Activated CD8-positive, alpha-beta memory T cell treated with anti-CD3 and anti-CD28 coated beads, Interleukin-2, amount 50 U/mL, for 48 hours (primary cell): ENCODE measurements at places on chromosomes 13 and 19.

DNA sequence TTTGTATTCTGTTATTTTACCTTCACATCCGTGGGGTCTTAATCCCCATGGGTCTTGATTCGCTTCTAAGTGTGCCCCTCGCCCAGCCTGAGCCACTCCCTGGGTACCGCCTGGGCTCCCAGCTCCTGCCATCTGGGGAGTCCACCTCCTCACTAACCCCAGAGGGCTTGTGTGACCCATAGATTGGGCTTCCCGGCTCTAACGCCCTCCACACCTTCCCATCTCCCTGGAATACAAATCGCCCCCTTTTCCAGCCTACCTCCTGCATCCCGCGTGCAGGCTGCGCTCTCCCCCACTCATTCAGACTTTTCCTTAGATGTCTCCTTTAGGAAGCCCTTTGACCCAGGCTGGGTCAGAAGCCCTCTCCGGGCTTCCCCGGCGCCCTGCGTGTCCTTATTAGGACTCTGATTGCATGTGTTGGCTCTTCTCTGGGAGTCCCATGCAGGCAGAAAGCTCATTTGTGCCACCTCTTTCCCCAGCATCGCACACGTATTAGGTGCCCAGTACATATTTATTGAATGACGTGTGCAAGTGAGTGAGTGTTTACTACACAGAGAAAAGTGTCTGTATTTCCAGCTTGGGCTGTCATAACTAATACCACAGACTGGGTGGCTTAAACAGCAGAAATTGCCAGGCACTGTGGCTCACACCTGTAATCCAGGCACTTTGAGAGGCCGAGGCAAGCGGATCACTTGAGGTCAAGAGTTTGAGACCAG lies 757 bp downstream of the CCDC124 start:
- no peak for DNase-seq

DNA sequence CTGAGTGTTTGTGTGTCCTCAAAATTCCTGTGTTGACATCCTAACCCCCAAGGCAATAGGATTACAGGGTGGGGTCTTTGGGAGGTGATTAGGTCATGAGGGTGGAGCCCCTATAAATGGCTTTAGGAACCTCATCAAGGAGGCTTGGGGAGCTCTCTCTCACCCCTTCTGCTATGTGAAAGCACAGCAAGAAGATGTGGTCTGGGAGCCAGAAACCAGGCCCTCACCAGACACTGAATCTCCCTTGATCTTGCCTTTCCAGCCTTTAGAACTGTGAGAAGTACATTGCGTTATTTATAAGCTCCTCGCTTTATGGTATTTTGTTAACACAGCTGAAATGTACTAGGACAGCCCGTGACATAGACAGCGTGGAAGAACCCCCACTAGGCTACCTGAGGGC lies 712.0 kb upstream of the SGCG start:
- DNase-seq, result no peak

DNA sequence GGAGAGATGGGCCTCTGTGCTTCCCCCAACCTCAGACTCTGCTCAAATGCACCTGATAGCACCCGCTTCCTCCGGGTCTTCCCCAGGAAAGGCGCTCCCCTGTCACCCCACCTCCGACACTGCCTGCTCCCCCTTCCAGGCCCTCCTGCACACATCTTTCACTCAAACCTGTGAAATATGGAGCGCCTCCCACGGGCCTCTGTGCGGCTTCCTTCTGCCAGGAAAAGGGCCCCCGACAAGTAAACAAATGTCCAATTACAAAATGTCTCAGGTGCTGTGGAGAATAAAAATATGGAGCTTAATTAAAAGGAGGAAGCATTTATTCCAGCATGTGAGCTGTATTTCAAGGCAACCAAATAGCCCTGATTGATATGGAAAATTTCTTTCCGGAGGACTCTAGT lies 15.6 kb upstream of the CCNE1 start:
- DNase-seq, result no peak

DNA sequence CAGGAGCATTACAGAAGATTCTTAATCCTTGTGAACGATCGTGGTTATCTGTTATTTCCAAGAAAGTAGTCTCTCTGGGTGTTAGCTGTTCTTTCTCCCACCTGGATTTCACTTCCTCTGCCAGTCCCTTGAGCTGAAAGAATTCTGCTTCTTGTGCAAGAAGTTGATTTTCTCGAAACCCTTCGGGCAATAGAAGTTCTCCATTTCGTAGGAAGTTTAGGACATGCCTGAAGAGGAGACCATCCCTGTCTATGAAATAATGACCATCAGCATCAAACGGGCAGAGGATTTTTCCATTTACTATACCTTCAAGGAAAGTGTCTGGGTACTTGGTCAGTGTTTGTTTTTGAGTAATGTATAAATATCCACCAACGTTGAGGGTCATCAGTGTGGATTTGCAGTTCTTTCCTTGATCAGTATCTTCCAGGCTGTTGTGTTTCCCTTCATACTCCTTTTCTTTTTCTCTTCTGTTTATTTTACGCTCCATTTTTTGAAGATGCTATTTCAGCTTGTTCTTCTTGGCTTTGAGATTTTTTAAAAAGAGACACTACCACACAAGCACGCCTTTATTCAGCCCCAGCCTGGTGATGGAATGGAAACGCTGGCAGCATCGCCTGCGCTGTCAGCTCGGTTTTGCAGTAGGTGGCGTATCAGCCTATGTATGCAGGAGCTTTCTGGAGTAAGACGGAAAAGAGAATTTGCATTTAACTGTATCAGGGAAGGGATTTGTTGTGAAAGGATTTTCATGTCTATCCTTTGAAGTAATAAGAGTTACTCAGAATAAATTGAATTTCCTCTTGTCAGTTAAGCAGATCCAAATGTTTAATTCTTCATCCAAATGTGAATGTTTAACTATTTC lies 6.5 kb downstream of the KCTD4 start:
- DNase-seq, result no peak

- DNase-seq, result no peak
These were observed 2.4 kb downstream of the CLN5 start for GRCh38 chr13:76994281-76994680.

DNA sequence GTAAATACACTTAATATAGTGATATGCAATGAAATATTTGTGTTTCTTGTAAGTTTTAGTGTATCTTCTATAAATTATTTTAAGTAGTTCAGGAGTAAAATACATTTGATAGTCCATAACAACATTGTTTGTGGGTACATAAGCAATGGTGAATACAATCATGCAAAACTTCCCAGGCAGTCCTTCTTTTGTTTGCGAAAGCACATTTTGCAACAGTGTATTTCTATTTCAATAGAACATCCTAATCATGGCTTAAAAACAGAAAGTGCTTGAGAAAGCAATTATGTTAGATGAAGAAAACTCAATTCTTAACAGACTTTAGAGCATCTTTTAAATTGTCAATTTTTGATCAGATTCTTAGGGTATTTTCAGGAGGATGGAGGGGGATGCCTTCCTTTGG lies 155.6 kb downstream of the POSTN start:
- DNase-seq, result no peak

DNA sequence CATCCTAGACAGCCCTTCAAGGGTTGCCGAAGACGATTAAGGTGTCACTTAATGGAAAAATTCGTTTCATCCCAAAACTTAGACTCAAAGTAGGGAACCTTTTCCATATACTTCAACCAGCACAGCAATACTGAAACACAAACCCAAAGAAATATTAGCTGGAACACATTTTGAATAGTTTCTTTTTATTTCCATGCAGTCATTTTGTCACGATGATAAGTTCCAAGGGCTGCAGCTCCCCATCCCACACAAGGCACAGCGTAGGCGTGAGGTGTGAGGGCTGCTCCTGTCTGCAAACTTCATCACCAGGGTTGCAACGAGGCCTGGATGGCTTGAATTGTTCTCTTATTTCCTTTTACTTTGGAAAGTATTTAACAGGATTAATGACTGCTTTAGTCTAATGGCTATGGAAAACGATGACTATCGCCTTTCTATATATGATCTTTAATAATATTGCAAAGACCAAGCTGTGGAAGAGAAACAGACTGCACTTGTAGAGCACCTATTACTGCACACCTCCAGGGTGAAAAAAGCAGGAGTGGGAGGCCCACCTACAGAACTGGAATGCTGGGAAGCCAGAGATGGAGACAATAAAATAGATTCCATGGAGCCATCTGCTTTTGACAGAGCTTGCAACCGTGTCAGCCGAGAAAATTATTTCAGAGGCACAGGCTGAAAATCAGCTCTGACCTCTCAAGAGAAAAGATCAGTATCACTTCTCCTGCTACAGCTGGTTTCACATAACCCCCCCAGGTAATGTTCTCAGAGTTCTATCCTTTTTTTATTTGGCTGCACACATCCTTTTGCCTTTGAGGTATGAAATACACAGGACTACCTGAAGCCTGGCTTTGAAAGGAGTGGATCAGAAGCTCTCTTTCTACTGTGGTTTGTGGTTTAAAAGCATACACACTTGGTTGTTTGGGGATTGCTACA lies 274.5 kb upstream of the NBEA start:
- no peak for DNase-seq

- DNase-seq, result peak; percentile 99
These were observed 9.1 kb downstream of the MAST1 start for GRCh38 chr19:12847159-12848139.

DNA sequence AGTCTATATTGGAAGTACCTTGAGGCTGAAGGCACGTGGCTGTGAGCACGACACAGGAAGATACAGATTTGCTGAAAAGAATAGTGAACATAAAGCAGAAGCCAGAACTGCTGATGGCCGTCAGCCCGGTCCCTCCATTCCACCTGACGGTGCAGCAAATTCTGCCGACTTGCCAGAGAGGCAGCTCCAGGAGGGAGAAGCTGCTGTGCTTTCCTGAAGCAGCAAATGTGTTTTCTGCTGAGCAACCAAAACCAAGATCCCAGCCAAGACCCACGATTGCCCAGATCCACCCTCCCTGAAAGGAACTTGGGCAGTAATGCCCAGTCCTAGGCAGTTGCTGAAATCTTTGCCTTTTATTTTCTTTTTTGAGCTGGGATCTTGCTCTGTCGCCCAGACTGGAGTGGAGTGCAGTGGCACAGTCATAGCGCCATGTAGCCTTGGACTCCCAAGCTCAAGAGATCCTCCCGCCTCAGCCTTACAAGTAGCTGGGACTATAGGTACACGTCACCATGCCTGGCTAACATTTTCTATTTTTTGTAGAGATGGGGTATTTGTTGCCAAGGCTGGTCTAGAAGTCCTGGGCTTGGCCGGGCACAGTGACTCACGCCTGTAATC lies 7.0 kb upstream of the RCN3 start:
- no peak for DNase-seq

DNA sequence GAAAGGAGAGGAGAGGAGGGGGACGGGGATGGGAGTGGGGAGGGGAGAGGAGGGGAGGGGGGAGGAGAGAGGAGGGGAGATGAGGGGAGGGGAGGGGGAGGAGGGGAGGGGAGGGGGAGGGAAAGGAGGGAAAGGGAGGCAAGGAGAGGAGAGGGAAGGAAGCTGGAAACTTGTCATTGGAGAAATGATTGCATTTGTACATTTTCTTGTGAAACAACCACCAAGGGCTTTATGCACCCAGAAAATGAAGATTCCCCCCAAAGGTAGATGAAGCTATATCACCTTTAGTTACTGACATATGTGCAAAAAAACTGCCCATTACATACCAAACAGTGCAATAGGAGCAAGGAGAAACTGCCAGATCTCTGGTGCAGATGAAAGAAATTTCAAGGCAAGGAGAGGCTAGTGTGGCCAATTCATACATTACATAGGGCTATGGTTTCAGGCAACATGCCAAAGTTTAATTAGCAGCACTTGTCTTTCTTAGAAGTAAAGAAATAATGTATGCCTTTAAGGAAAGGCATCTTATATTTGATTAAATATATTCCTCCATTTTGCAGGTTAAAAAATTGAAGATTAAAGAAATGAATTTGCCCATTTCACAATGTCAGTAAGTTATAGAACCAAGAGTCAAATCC lies 49.5 kb upstream of the STK24 start:
- no peak for DNase-seq

- no peak for DNase-seq
These were observed 29.7 kb downstream of the NKPD1 start for GRCh38 chr19:45130888-45131615.

- DNase-seq, result no peak
These were observed 22.4 kb upstream of the MATK start for GRCh38 chr19:3808420-3809143.

GRCh38 chr13:68081061-68081460 lies 850.9 kb upstream of the PCDH9 start:
- DNase-seq, result no peak

- no peak for DNase-seq
These were observed 144.3 kb upstream of the FREM2 start for GRCh38 chr13:38542601-38543000.

- no peak for DNase-seq
These were observed 232.0 kb upstream of the SPRY2 start for GRCh38 chr13:80572923-80573316.

DNA sequence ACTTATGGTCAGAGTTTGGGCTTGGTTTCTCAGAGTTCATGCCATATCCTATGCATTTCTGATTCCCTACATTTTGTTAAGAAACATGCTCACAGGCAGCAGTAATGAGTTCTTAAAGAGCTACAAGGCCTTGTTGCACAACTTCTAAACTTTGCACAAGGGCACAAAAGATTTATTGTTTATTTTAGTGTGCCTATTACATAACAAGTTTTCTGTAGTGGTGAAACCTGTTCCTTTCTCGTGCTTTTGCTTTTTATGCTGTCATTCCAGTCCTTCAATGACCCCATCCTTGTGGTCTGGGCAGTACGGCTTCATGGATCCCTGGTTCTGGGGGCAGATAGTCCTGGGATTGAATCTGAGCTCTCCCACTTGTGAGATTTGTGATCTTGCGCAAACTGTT lies 17.8 kb downstream of the ZNF507 start:
- DNase-seq, result no peak

GRCh38 chr19:28309070-28309469 lies 903.9 kb downstream of the UQCRFS1 start:
- DNase-seq, result no peak

DNA sequence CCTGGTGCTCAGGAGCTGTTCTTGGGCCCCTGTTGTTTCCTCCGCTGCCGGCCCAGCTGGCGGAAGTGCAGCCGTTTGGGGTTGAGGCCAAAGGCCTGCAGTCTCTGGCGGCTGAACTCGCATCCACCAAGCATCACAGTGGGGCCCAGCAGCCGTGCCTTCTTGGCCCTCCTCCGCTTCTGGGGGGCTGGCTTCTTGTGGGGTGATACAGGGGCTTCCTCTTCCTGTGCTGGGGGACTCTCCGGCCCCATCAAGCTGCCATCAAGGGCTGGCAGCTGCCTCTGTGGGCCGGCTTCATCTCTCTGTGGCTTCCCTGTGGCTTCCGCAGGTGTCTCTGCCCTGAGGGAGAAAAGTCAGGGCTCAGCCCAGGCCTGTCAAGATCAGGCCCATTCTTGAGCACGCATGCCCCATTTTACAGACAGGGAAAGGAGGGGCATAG lies 10.3 kb downstream of the ATG4D start:
- peak; percentile 79 for DNase-seq

DNA sequence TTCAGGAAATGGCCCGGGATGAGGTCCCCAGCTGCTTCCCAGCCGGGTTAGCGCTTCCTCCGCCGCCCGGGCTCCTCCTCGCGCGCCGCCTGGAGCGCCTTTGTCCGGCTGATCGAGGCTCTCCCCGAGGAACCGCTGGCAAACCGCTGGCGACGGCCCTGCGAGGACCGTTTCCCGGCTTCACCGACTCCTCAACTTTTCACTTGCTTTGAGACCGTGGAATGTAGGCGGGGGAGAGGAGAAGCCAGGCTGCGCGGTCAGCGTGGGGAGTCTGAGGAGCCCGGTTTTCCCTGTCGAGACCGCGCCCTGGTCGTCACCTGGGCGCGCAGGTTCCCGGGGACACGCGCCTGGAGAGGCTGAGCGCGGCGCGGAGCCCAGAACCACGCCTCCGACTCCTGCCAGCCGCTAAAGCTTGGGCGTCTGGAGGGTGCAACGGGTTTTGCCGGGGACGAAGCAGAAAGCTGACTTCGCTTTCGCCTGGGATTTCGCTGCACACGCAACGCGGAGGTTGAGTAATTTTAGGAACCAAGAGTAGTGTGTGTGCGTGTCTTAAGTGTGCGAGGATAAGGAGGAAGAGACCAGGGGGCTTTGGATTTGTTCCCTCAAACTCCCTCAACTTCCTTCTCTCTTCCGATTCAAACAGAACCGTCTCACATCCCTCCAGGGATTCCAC lies 7.3 kb upstream of the DGKH start:
- DNase-seq, result peak; percentile 78
